ENCODE measurements at places on chromosomes 3 and 15.

GRCh38 chr15:52437646-52438045, 91.0 kb downstream of the MYO5A start:
- no peak for DNase-seq

- no peak for DNase-seq
Measured at GRCh38 chr3:71728632-71729342, 3.6 kb upstream of the EIF4E3 start.

DNA sequence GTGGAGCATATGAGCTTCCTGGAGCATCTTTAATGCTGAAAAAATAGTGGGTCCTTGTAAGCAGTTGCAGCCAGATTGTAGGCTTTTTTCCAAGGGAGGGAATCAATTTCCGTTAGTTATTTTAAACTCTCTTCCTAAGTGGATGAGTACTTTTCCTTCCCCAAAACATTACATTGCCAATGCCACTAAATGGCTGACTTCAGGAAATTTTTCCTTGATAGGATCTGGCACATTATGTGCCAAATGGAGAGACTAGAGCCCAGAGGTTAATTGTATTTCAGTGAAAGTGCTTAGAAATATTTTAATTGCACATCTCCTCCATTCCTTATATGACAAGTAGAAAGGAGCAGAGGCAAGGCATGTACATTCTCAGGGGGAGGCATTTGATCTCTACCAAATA, 83.5 kb downstream of the TNFAIP8L3 start:
- no peak for DNase-seq

GRCh38 chr15:41499109-41499851, 5.6 kb downstream of the ITPKA start:
- no peak for DNase-seq

- no peak for DNase-seq
Measured at GRCh38 chr15:35458176-35458856, 87.6 kb downstream of the DPH6 start.

- DNase-seq: no peak
Measured at GRCh38 chr3:78868570-78868969, 899.2 kb downstream of the ROBO1 start.

GRCh38 chr15:48721061-48721810, 75.7 kb upstream of the FBN1 start:
- no peak for DNase-seq

GRCh38 chr3:15683253-15683652, 81.7 kb downstream of the BTD start:
- no peak for DNase-seq

DNA sequence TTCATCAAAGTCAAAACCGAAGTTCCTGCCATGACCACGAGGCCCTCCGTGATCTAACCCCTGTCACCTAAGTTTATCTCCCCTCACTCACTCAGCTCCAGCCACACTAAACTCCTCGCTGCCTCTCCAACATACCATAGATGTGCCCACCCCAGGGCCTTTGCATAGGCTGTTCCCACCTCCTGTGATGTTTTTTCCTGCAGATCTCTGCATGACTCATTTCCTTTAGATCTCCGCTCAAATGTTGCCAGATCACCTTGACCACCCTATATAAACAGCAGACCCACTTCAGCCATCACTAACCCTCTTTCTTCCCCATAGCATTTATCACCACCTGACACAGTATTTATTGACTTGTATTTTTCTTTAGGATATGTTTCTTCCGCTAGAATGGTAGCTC, 58.5 kb downstream of the HRH1 start:
- DNase-seq: no peak

DNA sequence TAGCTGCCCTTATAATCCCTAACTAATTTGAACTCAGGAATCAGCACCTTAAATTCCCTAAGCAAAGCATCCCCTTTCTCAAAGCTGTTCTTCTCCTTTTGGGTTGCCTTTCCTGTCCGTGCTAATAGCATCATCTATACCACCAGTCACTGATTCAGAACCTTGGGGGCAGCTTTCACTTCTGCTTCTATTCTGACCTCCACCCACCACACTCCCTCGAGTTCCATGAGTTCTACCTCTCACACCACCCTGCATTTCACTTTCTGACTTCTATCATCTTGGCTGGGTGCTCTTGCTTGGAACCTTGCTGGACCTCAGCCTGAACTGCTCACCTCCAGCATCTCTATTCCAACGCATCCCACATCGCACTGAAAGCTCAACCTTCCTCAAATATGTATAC, 55.4 kb upstream of the KCNMB2 start:
- no peak for DNase-seq

- no peak for DNase-seq
Measured at GRCh38 chr3:61730056-61730455, 168.7 kb downstream of the PTPRG start.

- DNase-seq: no peak
Measured at GRCh38 chr3:196835086-196835485, 32.6 kb upstream of the SENP5 start.

GRCh38 chr3:185270262-185270955, 16.6 kb upstream of the EHHADH start:
- no peak for DNase-seq

- no peak for DNase-seq
Measured at GRCh38 chr15:89341316-89342005, 6.8 kb upstream of the POLG start.

DNA sequence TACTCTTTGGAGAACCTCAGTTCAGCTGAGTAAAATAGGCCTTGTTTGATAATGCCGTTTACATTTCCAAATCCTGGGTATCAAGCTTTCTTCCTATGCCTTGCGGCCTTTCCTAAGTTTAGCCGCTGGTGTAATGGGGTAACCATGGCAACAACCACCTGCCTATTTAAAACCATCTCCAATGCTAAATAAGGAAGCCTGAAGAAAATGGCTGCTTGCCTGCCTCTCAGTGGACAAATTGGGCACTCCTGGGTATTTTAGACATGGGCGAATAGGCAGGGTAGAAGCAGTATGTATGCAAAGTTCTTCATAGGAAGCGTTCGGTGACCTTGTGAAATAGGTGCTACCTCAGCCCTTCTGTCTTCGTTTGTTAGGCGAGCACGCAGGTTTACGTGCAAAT, 122.7 kb downstream of the DGKG start:
- DNase-seq: no peak

DNA sequence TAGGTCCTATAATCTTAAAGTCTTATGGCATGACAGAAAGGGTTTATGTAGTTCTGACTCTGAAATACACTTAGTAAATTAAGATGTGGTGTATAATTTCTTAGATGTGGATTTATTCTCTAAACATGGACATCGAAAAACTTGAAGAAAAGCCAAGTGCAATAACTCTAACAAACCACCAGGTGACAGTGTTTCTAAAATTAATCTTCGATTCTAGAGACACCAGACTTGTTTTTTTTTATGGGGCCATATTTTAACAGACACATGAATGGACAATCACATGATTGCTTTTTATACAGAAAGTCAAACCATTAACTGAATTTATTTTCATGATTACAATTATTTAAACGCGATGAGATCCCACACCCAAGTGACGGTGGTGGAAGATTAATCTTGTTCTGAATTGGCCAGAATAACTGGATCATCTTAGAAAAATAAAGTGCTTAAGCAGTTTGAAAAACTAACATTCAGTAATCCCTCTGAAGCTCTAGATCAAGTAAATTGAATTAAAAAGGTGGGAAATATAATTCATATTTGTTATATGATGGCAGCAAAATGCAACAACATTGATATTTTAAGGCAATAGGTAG, 305.1 kb downstream of the LSAMP start:
- DNase-seq: no peak

- DNase-seq: no peak
Measured at GRCh38 chr3:104909198-104909597, 457.5 kb upstream of the ALCAM start.

DNA sequence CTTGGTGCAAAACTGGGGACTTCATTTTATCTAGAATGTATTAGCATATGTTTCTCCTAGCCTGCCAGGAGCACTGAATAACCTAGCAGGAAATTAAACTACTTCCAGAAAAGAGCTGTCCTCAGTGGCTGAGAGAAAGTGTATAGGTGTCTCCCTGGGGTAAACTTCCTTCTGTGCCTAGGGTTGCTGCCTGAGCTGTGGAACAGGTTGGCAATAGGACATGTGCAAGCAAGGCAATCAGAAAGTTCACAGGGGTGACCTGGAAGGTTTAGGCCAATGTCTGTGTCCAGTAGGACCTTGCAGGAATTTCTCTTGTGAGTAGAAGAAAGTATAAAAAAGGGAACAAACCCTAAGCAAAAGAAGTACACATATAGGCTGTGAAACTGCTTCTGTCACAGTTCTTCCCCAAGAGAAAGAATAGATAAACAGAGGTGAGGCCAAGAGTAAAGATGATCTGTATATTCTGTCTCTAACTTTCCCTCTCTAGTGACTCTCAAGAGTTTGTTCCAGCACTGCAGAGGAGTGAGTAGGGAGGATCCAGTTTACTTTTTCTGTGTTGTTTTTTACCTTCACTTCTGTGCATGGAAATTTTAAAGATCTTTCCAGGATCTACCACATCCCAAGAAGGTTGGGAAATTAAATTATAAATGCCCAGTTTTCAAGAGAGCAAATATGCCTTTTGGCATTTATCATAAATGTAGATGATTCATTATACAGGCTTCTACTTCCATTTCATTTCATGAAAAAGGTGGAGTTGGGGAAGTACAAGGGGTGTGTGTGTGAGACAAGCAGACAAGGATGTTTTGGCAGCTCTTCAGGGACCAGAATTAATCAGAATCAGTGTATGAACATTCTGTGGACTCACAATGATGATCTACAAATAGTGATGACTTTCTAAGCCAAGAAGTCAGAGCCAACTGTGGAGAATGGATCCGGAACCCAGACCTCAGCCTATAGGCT, 155.2 kb downstream of the RBPMS2 start:
- DNase-seq: no peak

DNA sequence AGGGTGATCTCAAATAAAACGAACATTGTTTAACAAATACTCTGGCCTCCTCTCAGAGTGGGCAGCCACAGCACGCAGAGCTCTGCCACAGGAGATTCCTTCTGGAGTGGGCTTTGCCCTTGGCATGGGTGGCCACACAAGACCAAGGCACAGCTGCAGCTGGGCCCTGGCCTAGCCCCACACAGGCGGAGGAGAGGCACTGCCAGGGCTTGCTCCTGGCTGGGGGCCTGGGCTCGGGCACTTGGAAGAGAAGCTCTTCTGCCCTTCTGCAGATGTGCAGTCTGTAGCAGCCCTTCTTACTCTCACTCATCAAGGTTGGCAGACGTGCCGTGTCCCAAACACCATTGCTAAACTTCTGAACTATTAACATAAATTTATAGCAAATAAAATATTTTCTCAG, 67.2 kb downstream of the CRTC3 start:
- no peak for DNase-seq

DNA sequence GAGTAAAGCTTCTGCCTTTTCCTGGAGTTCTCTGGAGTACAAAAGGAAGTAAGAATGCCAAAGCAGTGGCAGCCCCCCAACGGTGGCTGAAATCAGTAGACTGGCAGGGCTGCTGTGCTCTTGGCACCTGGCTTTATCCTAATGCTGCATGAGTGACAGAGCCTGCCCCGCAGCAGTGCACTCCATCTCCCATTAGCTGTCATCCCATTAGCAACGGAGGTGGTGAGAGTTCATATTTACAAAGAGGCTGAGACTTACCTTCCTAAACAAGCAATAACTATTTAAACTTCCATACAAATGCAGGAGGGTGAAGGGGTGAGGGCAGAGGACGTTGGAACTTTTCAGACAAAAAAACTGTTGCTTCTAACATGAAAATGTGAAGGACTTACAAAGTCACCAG, 51.9 kb downstream of the SERPINI1 start:
- no peak for DNase-seq

DNA sequence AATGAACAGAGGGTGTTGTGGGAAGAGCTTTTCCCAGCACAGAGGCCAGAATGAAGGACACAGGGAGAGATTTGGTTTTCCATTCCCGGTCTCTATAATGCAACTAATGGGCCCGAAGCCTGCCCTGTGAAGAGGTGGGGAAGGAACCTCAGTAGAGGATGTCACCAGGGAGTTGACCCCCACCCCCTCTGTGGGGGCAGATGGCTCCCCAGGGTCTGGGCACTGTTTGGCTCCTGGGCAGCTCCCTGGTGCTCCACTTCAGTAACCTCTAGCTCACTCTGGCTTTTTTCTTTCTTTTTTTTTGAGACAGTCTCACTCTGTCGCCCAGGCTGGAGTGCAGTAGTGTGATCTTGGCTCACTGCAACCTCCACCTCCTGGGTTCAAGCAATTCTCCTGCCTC, 109.1 kb upstream of the DLG1 start:
- DNase-seq: no peak

GRCh38 chr15:80068578-80068977, 9.1 kb downstream of the ZFAND6 start:
- DNase-seq: no peak

GRCh38 chr3:73674280-73674679, 49.5 kb upstream of the PDZRN3 start:
- DNase-seq: no peak

- peak; percentile 45 for DNase-seq
Measured at GRCh38 chr15:29103824-29104565, 165.6 kb downstream of the NSMCE3 start.

GRCh38 chr15:48546296-48546695, 99.2 kb downstream of the FBN1 start:
- no peak for DNase-seq

GRCh38 chr15:42059661-42060476, 34.5 kb downstream of the PLA2G4D start:
- peak; percentile 50 for DNase-seq

DNA sequence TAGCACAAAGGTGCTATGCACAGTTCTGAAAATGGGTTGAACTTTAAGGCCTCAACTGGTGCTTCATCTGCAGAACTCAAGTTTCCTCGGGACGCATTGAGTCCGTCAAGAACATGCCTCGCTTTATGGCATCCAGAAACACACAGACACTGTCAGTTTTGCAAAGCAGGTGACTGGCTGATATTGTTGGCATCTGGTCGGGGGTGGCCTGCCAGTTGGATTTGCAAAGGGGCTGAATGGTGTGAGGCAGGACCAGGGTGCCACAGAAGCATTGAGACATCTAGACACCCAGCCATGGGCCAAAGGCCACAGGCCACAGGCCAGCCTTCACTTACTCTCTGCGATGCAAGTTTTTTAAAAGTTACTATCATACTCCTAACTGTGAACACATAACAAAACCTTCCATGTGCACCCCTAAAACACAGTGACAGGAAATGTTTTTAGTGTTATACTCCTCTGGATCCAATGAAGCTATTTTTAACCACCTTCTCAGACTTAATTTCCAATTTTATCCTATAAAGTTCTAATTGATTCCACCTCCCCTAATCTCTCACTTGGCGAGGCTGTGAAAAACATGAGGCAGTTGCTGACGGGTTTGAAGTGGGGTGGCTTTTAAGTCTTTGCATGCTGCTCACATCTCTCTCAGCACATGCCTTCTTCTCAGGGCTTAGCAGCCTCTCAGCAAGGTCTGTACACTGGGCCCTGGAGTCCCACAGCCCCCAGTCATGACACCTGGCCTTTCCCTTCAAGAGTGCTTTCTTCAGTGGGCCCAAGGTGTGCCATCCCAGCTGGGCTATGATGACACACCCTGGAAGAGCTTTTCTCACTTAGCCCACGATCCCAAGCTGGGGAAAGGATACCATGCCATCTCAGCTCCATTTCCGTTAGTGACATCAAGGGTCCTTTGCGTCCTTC, 38.5 kb upstream of the DUSP7 start:
- DNase-seq: no peak
